Fibroblast of villous mesenchyme (primary cell): ENCODE measurements at places on chromosomes 1 and 21.
A peak's percentile ranks its signal among the peaks of the same experiment; 100 is the strongest.

DNA sequence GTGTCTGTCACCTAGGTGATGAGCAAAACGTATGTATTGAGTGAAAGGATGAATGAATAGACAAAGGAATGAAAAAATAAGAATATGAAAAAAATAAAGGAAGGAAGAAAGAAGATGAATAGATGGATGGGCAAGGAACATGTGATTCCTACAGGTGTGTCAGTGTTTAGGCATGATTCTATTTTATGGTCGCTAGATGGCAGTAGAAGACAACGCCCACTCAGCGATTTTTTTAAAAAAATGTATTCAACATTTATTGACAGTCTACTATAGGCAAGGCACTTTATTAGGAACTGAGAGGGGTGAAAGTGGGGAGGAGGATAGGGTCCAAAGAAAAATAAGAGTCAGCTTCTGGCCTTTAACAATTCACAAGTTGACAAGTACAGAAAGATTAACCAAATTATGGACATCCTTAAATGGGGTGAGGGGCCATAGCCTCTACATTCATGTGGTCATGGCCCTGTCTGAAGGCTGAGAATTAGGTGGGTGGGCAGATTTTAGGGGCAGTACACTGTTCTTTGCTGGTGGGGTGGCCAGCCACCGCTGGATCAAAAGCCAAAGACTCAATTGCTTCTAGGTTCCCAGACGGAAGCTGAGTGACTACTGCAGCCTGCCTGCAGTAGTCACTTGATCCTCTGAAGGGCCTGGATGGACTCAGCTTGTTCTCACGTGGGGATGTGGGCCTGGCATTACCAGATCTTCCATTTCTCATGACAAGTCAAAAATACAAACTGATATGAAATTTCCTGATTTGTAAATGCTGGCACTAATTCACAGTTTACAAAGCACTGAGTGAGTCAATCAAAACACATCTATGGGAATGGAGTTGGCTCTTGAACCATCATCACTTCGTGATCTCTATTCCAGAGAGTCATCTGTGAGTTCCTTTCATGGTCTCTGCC, 83.9 kb downstream of the FASLG start:
- peak; percentile 55 for DNase-seq

DNA sequence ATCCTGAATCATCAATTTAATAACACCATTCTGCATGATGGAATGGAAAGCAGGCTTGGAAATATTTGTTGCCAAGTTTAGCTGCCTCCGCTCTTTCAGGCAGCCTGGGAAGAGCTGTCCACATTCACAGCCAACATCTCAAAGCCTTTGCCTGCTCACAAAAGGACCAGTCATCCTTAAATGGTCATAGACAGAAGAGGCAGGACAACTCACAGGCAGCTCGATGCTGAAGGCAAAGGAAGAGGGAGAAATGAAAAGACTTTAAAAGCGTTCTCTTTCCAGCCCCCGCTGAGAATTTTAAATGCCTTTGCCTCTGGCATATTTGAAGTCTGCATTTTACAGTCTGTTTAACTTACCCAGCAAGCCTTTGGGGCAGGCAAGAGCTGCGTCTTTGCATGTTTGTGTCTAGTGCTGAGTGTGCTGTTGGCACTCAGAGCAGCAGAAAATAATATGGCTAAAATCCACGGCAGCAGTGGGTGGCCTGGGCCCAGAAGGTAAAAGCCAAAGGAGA, 68.9 kb downstream of the NMNAT2 start:
- DNase-seq = peak; percentile 13

DNA sequence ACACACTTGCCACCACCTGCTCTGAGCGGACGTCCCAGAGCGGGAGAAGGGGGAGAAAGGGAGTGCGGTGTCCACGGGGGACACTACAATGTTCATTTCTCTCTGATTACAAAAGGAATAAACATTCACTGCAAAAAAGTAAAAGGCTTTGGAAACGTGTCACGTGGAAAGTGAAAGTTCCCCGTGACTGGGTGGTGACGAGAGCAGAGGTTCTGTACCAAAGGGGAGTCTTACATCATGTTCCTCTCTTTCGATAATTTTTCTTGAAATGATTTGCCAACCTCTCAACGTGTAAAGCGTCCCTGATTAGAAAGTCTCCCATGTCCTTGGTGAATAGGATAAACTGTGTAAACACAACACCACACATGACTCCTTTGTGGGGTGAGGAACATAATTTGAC, 22.0 kb upstream of the PRDM15 start:
- DNase-seq = no peak

- no peak for DNase-seq
These were observed 153.9 kb upstream of the IRF2BP2 start for GRCh38 chr1:234763910-234764309.

- DNase-seq = no peak
These were observed 10.9 kb downstream of the LSS start for GRCh38 chr21:46217511-46218196.

- DNase-seq = no peak
These were observed 8.0 kb upstream of the RAP1GAP start for GRCh38 chr1:21677168-21677567.

GRCh38 chr21:44905728-44906090, 15.0 kb downstream of the ITGB2 start:
- no peak for DNase-seq

GRCh38 chr21:27094184-27094948, 127.5 kb upstream of the ADAMTS5 start:
- peak; percentile 77 for DNase-seq

GRCh38 chr1:55822891-55823290, 607.7 kb upstream of the USP24 start:
- no peak for DNase-seq

DNA sequence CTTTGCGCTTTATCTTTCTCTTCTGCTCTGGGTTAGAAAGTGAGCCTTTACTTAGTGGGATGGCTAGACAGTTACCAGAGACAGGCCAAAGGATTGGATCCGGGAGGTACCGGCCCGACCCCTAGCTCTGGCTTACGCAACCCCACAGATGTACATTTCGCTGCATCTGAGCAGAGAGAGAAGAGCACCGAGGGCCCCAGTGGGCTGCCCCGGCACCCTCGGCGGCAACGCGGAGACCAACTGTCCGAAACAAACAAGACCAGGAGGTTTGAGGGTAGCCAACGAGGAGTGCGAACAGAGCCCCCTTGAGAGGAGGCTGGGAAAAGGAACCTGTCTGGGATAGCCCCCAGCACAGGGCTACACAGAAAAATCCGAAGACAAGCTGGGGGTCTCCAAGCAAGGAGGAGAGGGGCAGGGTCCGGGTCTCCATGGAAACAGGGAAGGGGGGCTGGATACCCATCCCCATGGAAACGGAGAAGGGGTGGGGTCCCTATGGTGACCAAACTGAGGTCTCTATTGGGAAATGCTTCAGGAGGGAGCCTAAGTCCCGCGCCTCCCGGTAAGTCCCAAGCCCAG, 373 bp downstream of the MTF1 start:
- peak; percentile 67 for DNase-seq

DNA sequence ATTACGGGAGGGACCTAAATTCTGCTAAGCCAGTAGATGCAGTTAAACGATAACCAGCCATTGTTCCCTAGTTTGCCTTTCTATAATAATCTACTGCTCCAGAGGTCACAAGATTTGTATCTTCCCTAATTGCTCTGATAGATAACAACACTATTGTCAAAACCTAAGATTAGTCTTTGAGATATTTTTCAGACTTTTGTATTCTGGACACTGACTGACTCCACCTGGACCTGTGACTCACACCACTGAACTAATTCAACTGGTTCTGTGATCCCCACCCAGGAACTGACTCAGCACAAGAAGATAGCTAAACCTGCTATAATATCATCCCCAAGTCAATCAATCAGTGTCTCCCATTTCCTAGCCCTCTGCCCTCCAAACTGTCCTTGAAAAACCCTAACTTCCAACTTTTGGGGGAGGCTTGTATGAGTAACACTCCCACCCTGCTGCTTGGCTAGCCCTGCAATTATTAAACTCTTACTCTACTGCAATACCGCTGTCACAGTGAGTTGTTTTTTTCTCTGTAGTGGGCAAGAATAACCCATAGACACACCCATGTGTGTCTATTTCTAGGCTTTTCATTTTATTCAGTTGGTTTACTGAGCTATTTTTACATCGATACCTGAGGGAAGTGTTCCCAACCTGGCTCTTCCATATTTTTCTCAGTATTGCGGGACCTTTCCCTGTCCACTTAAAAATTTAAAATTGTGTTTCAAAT, 11.2 kb downstream of the KIFAP3 start:
- no peak for DNase-seq

GRCh38 chr1:232509570-232509969, 120.4 kb downstream of the SIPA1L2 start:
- peak; percentile 32 for DNase-seq

DNA sequence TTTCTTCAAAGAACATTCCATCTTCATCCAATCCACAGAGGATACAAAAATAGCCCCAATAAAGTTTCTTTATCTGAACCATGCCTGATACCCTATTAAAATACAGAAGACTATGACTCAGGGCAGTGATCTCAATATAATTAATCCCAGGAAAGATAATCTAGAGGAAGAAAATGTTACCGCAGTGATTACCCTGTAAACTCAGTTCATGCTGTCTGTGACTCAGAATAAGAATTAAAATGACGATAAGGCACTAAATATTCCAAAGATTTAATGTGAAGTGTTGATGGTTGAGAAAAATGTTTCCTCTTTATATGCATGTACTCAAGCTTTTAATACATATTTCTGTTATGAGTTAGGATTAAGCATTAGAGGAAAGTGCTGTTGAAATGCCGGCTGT, 88.6 kb upstream of the LYPLAL1 start:
- peak; percentile 95 for DNase-seq
